ENCODE measurements at places on chromosomes 3 and 15. TPM values are rescaled to one million over a fixed set of nuclear protein-coding genes. Genes with fewer than 3 reads are reported as not detected.

DNA sequence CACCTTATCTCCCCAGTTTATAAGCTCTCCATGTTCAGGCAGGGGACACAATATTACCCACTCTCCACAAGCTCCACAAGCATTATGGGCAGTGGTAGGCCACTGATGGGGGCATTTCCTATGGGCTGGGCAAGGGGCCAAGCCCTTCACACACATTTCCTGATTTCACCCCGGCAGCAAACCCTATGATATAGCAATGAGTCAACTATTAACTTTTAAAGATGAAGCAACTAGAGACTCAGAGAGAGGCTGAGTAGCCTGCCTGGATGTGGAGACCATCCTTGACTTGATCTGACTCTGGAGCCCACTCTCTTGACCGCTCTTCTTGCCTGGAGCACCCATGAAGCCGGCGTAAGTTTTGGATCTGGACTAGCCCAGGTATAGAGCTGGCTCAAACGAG, 27.4 kb downstream of the FOXL2NB start:
- no peaks in the 10 kb centered on the region for H3K36me3 ChIP-seq
- no peak overlapping the region for H3K4me3 ChIP-seq
- H3K27ac ChIP-seq, result no peak overlapping the region
- peaks cover 29% of the 10 kb centered on the region for H3K27me3 ChIP-seq

DNA sequence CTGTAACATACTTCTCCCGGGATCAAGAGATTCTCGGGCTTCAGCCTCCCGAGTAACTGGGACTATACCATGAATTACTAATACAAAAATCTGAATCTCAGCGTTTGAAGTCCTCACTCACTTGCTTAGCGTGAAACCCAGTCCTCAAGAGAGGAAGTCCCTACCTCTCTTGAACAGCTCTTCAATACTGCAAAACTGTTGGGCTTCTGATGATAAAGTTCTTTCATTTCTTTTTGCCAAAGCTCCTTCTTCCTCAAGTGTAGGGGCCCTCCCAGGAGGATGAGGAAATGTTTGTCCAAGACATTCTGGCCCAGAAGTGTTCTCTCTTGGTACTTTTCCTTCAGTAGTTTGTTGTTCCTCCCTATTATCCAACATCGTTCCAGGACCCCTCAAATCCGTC, 48.5 kb downstream of the FMN1 start:
- no peak overlapping the region for H3K4me3 ChIP-seq
- peaks cover 3% of the 10 kb centered on the region for H3K4me1 ChIP-seq
- H3K27ac ChIP-seq, result no peak overlapping the region
- no peak for DNase-seq
- H3K27me3 ChIP-seq, result no peaks in the 10 kb centered on the region

DNA sequence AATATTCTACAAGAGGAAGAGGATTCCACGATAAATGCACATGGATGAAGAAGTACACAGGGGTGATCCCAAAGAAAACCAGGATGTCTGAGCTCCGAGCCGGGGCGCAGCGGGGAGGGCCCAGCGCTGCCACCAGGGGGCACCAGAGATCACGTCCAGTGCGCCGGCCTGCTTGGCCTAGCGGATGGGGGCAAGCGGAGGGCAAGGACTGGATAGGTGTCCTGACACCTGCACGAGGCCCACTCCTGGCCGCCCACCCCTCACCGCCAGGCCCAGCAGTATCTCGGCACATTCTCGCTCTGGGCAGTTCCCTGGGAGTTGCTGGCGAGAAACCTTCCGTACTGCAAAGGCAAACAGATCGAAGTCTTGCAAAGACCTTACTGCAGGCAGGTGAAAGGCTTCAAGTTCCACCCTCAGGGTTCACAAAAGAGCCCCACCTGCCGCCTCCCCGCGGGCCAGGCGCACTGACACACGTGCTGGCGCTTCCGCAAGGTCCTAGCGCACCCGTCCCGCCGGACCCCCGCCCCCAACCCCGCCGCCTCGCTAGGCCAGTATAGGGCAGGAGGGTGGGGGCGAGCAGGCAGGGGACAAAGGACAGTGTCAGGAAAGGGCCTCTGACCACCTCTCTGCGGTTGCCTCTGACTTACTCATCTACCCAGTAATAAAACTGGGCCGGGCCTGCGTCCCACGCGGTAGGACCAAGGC, 3.3 kb downstream of the ANKRD63 start:
- H3K36me3 ChIP-seq, result no peaks in the 10 kb centered on the region
- peaks cover 20% of the 10 kb centered on the region for H3K4me1 ChIP-seq
- no peak overlapping the region for H3K27ac ChIP-seq
- peak overlapping the region; percentile 43 for H3K4me3 ChIP-seq
- H3K27me3 ChIP-seq, result peaks cover 52% of the 10 kb centered on the region

DNA sequence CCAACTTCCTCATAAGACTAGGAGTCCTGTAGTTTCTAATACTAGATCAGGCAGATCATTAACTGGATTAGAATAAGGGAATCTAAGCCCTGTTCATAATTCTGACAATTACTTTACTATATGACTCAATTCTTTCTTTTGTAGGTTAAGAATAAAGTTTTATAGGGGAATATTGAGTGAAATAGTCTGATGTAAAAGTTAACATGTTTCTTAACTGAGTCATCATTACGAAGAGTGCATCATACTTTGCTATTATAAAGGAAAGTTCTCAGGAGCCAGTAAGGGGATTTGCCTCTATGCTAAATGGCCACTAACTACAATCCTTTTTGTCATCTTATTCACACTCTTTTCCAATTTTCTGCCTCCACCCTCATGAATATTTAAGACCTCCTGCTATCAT, 63.1 kb downstream of the POLQ start:
- H3K27me3 ChIP-seq, result no peaks in the 10 kb centered on the region
- no peaks in the 10 kb centered on the region for H3K4me1 ChIP-seq
- H3K4me3 ChIP-seq, result no peak overlapping the region
- DNase-seq, result no peak

MITF gene
- 8.2 TPM for total RNA-seq

GRCh38 chr3:49133226-49133951, 539 bp upstream of the LAMB2 start:
- H3K4me3 ChIP-seq, result peak overlapping the region; percentile 92
- no peaks in the 10 kb centered on the region for H3K27me3 ChIP-seq
- H3K27ac ChIP-seq, result peak overlapping the region; percentile 97
- peak; percentile 64 for DNase-seq

GRCh38 chr3:184773283-184774186, 38.4 kb upstream of the VPS8 start:
- H3K4me3 ChIP-seq, result peak overlapping the region; percentile 28
- H3K36me3 ChIP-seq, result no peaks in the 10 kb centered on the region
- H3K27me3 ChIP-seq, result no peaks in the 10 kb centered on the region
- peak overlapping the region; percentile 77 for H3K27ac ChIP-seq
- DNase-seq, result no peak
- peaks cover 37% of the 10 kb centered on the region for H3K4me1 ChIP-seq

DNA sequence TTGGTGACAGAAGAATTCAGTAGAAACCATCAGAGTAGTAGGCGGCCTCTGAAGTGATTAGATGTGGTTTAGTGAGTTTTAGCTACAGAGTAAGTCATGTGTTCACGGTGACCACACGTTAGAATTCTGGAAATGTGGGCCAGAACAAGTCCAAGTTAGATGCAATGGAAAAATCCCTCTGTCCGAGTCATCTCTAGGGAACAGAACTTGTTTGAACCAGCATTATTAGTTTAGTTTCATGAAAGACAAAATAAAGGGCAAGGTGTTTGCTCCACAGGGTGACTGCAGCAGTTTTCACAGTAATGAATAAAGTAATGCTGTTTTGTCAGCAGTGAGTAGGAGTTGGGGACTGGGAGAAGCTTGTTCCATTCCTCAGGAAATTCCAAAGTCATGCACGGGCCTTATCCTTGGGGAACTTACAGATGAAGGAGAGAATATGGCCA, 100.2 kb downstream of the CGNL1 start:
- peak overlapping the region; percentile 49 for H3K27ac ChIP-seq
- DNase-seq, result no peak
- H3K27me3 ChIP-seq, result no peaks in the 10 kb centered on the region
- peaks cover 13% of the 10 kb centered on the region for H3K4me1 ChIP-seq
- H3K4me3 ChIP-seq, result no peak overlapping the region
- peaks cover 19% of the 10 kb centered on the region for H3K36me3 ChIP-seq

- peaks cover 5% of the 10 kb centered on the region for H3K27me3 ChIP-seq
- DNase-seq, result no peak
- H3K36me3 ChIP-seq, result no peaks in the 10 kb centered on the region
- H3K27ac ChIP-seq, result peak overlapping the region; percentile 51
- H3K4me3 ChIP-seq, result no peak overlapping the region
Measured at GRCh38 chr3:159668990-159669476, 319.6 kb upstream of the IL12A start.

- H3K27me3 ChIP-seq, result peaks cover 3% of the 10 kb centered on the region
- no peaks in the 10 kb centered on the region for H3K36me3 ChIP-seq
- H3K4me1 ChIP-seq, result no peaks in the 10 kb centered on the region
- DNase-seq, result no peak
- H3K27ac ChIP-seq, result no peak overlapping the region
Measured at GRCh38 chr3:128578346-128578745, 72.3 kb downstream of the RPN1 start.

POLQ gene
- total RNA-seq, result 6.2 TPM

- peaks cover 14% of the 10 kb centered on the region for H3K4me1 ChIP-seq
- no peaks in the 10 kb centered on the region for H3K27me3 ChIP-seq
- H3K36me3 ChIP-seq, result peaks cover 5% of the 10 kb centered on the region
- DNase-seq, result no peak
- no peak overlapping the region for H3K4me3 ChIP-seq
- no peak overlapping the region for H3K27ac ChIP-seq
Measured at GRCh38 chr3:11400213-11400612, 128.0 kb downstream of the ATG7 start.

Measured in mesothelial cell of epicardium (in vitro differentiated cells).